ENCODE measurements at places on chromosomes 4 and X. TPM values are rescaled to one million over a fixed set of nuclear protein-coding genes. Genes with fewer than 3 reads are reported as not detected.
A peak's percentile ranks its signal among the peaks of the same experiment; 100 is the strongest.

DNA sequence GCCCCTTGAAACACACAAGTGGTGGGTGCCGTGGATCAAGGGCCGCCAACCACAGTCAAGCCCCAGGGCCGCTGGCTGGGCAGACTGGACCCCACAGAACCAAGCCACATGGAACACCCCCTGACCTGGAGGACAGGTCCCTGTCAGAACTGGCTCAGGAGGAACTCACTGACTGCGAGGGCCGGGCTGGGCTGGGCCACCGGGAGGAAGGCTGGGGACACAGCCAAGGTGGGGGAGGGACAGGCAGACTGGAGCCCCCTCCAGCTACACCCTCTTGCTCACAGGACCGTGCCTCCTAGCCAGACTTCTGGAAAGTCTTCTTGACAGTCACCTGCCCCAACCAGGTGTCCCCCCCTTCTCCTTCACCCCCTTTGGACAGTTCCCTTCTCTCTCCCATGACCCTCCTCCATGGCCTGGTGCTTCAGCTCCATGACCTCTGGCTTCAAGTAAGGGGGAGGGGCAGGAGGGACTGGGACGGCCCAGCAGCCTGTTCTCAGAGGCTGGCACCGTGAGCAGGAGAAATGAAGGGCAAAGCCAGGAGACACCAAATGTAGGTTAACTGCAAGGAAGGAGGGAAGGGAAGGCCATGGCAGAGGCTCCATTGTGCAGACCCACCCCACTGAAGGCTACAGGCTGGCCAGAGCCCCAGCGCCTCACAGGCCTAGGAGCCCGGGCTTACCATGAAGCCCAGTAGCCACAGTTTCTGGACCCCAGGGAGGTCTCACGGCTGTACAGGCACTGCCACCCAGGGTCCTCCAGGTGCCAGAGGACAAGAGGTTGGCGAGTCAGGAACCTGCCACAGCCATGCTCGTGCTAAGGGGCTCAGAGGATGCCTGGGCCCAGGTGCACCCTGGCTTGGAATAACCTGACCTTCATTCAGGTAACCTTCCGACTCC lies 22.6 kb upstream of the DUSP9 start:
- no peak for DNase-seq

GPM6B gene
- 205 TPM for total RNA-seq

ATP2B3 gene
- total RNA-seq = not detected

LAP3 gene
- total RNA-seq = 68.2 TPM

ASB12 gene
- 0.78 TPM for total RNA-seq

DNA sequence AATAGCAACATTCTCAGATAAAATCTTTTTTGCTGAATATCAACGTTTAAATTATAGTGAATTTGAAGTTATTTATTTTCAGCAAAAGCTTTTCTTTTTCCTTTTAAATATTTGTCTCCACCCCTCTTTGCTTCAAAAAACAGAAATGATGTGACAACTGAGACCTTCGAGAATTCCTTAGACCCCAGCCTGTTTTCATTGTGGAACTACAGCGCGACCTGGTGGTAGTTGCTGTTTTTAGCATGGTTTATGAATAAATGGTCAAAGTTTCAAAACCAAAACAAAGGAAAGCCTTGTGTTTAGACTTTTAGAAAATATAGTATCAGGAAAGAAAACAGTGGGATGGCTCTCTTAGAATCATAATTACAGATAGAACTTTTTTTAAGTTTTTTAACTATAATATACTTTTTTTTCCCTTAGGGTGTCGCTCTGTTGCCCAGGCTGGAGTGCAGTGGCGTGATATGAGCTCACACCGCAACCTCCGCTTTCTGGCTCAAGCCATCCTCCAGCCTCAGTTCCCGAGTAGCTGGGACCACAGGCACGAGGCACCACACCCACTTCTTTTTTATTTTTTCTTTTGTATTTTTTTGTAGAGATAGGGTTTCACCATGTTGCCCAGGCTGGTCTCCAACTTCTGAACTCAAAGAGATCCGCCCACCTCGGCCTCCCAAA lies 26.8 kb upstream of the TMEM184C start:
- DNase-seq = peak; percentile 54

- DNase-seq = no peak
These were observed 30.3 kb downstream of the TMPRSS11A start for GRCh38 chr4:67933038-67933437.

DNA sequence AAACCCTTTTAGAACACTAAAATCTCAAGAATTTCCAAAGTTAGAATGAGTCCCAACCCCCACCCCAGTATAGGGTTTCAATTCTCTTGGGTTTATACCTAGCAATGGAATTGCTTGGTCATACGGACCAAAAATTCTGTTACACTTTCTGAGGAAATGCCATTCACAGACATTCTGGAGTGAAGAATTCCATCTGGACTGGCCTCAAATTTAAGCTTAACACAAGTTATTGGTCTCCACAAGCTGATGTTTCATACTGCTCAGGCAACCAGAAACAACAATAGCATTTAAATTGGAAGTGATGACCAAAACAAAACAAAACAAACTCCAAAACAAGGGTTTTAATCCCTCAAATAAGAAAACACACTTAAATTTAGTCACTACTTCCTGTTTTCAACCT lies 51.1 kb downstream of the GPC4 start:
- DNase-seq = no peak

DNA sequence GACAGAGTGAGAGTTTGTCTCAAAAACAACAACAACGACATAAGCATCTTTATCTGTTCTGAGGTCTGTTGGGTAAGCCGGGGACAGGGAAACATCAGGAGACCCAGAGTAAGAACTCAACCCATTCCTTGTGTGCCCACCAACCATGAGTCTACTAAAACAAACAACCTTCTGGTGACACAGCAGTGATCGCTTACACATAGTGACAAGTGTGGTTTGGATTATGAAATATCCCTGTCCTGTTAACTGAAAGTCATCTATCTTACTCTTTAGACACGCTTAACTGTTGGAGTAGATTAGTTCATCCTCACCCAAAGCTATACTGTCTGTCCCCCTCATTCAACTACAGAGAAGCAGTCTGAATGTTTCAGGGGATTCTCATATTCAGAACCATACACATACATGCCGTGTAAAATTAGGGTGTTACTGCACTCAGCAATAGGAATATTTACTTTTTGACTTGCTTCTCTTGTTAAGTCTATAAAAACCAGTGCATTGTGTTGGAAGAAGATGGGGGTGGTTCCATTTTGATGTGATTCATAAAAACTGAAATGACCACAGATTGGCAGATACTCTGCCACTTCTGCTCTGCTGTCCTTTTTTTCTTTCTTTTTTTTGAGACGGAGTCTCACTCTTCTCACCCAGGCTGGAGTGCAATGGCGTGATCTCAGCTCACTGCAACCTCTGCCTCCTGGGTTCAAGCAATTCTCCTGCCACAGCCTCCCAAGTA lies 27.4 kb downstream of the PHKA2 start:
- DNase-seq = no peak

NEXMIF gene
- total RNA-seq = 0.70 TPM

SNCA gene
- 2.9 TPM for total RNA-seq

MTTP gene
- total RNA-seq = 0.14 TPM

GRCh38 chr4:131603705-131604104 lies 1545.4 kb upstream of the PCDH10 start:
- no peak for DNase-seq

GRCh38 chr4:75391489-75392166 lies 122.6 kb downstream of the RCHY1 start:
- peak; percentile 12 for DNase-seq

NXF2 gene
- not detected for total RNA-seq

DNA sequence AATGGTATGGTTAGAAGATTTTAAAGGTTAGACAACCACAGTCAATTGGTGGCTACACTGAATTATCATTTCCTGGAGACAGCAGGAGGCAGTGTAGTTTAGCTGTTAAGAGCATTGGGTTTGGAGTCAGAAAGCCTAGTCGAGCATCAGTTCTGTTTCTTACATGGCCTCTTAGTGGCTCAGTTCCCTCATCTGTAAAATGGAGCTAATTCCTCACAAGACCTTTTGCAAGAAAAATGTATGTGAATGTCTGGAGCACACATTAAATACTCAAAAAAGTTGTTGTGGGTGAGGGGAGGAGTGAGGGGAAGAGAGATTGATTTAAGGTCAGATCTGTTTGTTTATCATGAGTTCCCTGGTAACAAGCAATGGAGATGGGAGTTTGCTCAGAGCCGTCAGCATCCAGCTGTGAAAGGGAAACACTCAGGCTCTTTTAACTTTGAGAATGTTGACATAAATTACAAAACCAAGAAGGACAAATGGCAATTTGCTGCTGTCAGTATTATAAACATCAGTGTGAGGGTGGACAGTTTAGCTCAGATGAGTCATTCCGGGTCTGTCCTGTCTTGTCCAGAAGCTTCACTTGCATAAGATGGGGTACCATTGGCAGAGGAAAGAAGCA lies 98.2 kb upstream of the PGRMC2 start:
- no peak for DNase-seq

KLHL34 gene
- not detected for total RNA-seq

GRCh38 chr4:171794528-171794927 lies 18.7 kb upstream of the GALNTL6 start:
- no peak for DNase-seq

XPNPEP2 gene
- total RNA-seq = 0.10 TPM

GRCh38 chr4:67660418-67660817 lies 40.5 kb downstream of the UBA6 start:
- DNase-seq = no peak

- DNase-seq = no peak
These were observed 87.6 kb upstream of the VCX3B start for GRCh38 chrX:8377041-8377440.

GRCh38 chr4:3412257-3413020 lies 29.3 kb upstream of the HGFAC start:
- no peak for DNase-seq

CORIN gene
- 0.07 TPM for total RNA-seq

DNA sequence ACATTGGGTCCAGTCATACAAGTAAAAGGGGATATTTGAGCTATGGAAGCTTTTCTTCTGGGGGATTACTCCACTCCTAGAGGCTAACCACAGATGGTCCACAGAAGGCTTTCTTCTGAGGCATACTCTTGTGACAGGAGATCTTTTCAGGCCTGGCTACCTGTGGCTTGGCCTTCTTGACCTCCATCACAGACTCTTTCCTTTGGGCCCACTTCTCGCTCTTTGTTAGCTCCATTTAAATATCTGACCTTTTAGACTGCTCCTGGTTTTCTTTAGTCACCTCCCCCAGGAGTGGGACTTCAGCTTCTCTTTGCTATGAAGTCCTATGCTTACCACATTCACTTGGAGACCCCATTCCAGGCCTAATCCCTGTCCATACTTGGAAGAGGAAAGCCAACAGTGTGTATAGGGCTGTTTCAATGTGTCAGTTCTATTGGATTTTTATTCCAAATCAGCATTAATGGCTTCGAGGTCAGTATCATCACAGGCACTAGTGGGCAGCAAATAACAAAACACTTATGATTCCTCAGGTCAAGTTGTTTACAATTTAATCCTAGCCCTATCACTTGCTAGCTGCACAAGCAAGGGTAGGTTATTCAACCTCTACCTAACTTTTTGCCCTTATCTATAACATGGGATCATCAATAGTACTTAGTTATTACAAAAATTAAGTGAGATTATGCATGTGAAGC lies 26.3 kb downstream of the GPC3 start:
- no peak for DNase-seq

DNA sequence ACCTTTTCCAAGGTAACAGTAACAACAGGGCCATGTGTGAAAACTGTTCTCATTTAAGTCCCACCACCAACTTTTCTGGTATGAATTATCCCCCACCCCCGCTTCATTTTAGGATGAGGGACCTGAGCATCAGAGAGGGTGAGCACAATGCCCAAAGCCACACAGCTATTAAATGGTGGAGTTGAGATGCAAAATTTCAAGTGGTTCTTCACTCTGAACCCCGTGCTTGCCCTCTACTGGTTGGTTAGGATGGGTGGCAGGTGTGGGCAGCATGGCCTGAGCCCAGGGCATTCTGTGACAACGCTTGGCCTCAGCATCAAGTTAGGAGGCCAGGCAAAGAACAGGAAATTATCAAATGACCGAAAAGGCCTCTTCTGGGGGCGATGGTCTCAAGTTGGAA lies 33.5 kb downstream of the MED28 start:
- peak; percentile 58 for DNase-seq

GPR143 gene
- 32.1 TPM for total RNA-seq

TLR1 gene
- not detected for total RNA-seq

GRCh38 chr4:151143162-151143561 lies 43.7 kb downstream of the RPS3A start:
- no peak for DNase-seq

DNA sequence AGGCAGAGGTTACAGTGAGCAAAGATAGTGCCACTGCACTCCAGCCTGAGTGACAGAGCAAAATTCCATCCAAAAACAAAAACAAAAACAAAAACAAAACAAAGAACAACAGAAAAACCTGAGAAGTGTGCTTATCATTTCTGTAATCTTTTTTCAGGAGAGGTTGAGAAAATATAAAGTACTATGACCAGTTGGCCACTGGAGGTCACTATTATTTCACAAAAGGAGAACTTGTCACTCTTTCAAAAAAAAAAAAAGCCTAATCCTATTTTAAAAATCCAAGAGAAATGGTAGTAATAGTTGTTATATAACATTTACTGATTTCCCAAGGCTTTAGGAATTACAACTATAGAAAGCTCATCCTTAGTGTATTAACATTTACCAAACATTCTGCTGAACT lies 24.9 kb upstream of the RNF150 start:
- no peak for DNase-seq

DNA sequence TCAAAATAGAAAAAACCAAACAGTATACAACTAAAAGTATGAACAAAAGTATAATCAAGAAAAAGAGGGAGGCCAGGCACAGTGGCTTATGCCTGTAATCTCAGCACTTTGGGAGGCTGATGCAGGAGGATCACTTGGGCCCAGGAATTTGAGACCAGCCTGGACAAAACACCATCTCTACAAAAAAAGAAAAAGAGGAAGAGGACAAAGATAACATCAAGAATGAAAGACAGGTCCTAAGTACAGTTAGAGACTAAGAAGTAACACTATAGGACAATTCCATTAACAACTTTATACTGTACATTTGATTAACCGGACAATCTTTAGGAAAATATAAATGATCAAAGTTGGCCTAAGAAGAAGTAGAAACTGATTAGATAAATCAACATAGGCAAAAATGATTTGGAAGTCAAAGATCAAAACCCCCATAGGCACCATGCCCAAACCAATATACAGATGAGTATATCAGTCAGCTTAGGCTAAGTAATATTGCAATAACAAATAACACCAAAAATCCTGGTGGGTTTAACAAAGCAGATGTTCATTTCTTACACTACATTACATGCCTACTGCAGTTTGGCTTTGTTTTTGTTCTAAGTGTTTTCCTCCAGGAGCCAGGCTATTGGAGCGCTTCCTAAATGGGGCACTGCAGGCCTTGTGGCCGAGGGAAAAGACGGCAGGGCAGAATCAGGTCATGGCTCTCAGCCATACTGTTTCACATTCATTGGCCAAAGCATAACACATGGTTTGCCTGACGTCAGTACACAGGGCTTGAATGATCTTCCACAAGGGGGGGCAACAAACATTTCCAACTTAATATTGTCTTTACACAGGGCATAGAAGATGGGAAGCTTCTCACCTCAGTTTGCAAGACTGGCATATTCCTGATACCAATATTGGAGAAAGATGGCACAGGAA lies 42.2 kb upstream of the HGFAC start:
- DNase-seq = peak; percentile 67

DNA sequence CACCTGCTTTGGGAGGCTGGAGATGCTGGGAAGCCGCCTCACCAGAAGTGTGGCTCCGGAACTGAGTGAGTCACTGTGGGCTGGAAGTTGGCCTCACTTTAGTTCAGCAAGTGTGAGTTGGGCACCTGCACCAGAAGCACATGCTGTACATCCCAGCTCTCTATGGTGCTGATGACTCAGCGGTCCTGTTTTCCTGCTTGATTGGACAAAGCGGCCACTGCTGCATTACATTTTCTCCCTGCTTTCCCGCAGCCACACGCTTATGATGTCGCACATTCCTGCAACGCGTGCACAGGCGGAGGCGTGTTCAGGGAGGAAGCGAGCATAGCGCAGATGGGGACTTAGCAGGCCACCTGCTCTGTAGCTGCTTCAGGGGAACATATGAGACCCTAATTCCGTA lies 26.7 kb upstream of the CLDN34 start:
- no peak for DNase-seq

All from H7 (cell line).